Stimulated activated CD8-positive, alpha-beta memory T cell treated with anti-CD3 and anti-CD28 coated beads, Interleukin-2, amount 100 ng/mL, for 1 hour (primary cell): ENCODE measurements at places on chromosomes 3 and 15.

DNA sequence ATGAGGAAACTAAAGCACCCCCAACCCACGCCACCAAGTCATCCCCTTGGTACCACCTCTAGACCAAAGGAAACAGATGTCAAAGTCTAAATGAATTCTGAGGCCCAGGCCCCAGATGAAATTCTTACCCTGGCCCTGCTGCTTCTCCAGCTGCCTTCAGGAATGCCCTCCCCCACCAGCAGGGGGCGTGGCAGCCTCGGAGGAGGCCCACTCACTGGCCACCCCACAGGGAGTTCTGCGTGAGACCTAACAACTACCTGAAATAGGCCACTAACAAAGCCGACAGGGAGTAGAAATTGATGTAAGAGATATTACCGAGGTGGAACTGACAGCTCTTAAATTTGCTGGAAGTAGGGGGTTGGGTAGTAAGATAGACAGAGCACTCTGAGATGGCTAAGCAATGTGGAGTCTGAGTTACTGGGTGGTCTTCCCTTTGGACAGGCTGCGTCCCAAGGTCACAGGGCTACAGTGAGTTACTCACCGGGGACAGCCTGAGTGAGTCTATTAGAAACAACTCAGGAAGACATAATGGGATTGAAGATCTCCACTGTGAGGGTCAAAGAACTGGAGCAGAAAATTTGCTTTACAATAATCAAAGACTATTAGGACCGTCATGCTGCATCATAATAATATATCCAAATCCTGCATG is 240.7 kb downstream of the SHOX2 start:
- no peak for DNase-seq

- no peak for DNase-seq
Measured at GRCh38 chr3:27423463-27423862, 54.3 kb upstream of the NEK10 start.

DNA sequence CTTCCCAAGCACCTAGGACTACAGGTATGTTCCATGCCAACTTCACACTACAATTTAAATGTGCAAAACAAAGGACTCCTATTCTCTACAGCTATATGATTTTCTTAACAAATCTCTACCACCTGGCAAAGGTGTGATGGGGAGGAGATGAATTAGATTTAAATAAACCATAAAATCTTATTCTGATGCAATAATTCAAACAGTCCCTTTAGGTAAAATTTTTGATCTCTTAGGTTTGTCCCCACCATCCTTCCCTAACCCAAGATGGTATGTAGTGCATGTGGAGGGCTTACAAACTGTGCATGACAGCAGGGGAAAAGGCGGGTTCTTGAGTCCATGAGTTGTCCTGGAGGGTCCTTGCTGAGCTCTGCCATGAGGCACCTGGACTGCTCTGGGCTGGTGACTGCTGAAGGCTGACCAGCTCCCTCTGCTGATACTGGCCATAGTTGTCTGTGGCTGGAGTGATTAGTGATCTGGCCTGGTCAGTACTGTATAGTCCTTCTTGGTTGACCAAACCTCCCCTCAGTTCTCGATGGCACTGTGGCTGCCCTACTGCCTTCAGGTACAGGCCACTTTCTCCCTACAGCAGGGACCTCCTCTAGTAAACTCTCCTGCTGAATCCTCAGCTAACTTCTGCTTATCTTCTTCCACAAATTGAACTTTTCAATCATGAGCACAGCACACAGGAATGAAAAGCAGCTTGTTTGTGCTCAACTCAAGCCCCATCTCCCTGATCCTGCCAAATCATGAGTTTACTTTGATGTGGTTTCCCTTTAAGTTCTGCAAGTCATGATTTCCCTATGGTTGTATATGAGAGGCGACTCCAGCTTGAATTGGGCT is 30.1 kb downstream of the CFAP161 start:
- no peak for DNase-seq

DNA sequence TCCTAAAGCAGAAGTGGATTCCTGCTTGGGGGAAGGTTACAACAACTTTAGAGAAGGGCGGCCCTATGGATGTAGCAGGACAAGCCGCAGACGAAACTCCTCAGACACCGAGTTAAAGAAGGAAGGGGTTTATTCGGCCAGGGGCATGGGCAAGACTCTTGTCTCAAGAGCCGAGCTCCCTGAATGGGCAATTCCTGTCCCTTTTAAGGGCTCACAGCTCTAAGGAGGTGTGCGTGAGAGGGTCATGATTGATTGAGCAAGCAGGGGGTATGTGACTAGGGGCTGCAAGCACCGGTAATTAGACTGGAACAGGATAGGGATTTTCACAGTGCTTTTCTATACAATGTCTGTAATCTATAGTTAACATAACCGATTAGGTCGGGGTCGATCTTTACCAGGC is 879 bp upstream of the PDHB start:
- no peak for DNase-seq

DNA sequence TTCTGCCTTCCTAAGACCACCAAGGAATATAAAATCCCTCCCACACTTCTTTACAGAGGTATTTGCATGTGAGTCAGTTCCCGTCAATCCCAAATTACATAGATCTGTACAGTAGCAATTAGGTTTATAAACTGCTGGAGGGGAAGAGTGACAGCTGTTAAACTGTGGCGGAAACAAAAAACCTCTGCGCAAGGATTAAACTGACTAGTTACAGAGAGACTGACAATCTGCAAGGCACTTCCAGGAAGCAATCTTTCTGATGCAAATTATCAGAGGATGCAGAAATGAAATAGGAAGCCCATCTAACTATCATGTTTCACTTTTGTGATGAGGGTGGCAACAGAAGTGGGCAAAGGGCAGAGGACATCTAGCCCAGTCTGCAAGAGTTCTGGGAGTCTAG is 150.4 kb downstream of the RTP4 start:
- no peak for DNase-seq

- no peak for DNase-seq
Measured at GRCh38 chr3:59135096-59135495, 85.3 kb upstream of the CFAP20DC start.

- DNase-seq, result no peak
Measured at GRCh38 chr3:157104928-157105652, 54.9 kb downstream of the CCNL1 start.

- DNase-seq, result no peak
Measured at GRCh38 chr15:67148196-67148701, 82.8 kb downstream of the SMAD3 start.

DNA sequence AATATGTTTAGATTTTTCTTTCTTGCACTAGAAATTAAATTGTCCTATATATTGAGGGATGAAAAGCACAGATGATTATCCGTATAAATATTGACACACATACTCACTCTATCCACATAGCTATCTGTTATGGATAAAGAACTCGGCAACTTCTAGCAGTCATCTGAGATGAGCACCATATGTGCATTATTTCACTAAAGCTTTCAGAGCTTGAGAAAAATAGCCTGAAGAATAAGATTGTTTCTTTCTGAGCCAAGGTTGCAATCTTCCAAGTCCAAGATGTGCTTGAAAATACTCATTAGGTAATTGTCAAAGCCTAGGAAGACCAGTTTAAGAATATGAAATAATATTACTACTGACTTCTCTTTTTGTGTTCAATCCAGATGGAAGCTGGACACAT is 40.5 kb downstream of the COL8A1 start:
- no peak for DNase-seq

GRCh38 chr3:44968447-44968858 is 7.5 kb downstream of the ZDHHC3 start:
- no peak for DNase-seq

GRCh38 chr15:90881978-90882721 is 2.2 kb upstream of the FES start:
- DNase-seq, result no peak

GRCh38 chr3:16670191-16670590 is 65.0 kb upstream of the DAZL start:
- no peak for DNase-seq

DNA sequence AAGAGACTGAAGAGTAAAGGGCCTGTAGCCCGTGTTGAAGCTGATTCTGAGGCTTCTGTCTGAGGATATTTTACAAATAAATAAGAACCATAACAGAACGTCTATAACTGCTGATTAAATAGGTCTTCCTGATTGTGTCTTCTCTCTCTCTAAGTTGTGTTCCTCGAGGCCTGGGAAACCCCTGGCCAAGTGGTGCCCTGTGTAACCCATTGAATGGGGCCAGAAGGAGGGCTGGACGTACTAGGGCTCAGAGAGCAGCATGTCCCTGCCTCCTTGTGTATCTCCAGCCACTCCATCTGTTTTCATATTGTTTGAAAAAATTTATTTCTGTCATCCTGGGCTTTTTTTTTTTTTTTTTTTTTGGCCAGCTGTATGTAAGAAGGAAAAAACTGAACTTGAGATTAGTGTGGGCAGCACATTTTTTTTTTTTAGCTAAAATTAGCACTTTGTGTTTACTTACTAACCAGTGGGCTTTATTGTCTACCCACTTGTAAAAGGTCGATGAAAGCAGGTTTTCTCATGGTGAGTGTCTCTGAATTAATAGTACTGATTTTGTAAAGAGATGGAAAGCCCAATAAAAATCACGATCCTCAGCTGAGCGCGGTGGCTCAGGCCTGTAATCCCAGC is 10.7 kb downstream of the DHX30 start:
- DNase-seq, result no peak

- DNase-seq, result no peak
Measured at GRCh38 chr3:23810343-23811184, 4.8 kb downstream of the UBE2E1 start.

DNA sequence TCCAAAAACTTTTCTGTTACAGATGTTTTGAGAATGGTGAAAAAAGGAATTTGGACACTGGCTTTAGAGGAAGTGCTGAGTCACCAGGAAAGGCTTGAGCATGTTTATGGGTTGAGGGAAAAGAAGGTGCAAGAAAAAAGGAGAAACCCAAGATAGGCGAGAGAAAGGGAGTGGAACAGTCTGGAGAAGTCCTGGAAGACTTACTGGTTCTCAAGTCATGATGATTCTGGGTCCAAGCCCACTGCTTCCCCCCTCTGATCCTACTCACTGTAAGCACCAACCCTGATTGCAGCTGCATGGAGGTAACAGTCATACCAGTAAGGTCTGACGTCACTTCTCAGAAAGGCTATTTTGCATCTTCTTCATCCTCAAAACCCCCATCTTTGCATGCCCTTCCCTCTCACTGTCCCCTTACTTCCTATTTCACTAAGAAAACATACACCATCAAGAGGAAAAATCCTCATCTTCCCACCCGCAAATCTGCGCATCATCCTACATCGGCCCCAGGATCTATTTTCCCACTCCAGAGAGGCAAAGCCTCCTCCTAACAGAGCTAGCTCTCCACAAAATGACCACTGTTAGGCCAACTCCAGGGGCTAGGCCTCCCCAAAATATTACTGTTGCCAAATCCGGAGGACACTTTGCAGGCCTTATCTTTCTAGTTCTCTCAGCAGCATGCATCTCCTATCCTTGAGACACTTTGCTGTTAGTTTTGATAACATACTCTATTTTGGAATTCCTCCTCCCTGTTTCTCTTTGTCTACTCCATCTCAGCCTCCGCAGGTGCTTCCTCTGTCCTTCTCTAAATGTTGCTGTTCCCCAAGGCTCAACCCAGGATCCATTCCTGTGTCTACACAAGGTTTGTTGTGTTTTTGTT is 3.2 kb upstream of the ATP13A3 start:
- DNase-seq, result no peak

GRCh38 chr3:144900366-144900765 is 928.7 kb downstream of the DIPK2A start:
- DNase-seq, result no peak

DNA sequence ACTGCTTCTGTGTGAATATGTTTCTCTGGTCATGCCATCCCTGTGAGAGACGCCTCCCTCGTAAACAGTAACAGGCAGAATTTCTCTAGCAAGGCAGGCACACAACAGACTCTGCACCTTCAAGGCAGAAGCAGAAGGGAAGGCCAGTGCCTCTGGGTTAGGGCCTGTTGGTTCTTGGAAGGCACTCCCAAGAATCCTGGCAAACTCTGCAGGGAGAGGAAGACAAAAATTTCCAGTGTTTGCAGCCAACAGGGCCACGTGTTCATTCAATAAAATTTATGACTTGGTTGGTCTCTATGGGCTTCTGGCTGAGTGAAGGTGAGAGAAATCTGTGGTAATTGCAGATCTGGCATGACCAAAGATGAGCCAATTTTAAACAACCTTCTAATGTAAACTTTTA is 39.3 kb downstream of the NFKBIZ start:
- no peak for DNase-seq

- no peak for DNase-seq
Measured at GRCh38 chr3:48437812-48438211, 2.1 kb downstream of the CCDC51 start.

DNA sequence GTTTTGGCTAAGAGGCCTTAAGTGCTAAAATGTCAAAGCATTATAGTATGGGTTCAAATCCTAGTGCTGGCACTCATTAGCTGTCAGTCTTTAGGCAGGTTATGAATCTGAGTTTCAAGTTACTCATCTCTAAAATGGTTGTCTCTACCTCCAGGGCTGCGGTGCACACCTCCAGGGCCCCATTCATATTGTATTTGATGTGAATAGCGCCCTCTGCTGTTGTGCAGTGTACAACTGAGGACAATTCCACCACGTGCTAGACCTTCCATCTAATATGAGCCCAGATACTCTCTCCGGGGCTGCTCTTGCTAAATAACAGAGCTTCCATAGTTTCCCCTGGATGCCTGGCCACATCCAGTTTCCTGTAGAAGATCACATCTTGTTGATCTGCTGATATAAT is 54.3 kb downstream of the OXNAD1 start:
- DNase-seq, result peak; percentile 57

- no peak for DNase-seq
Measured at GRCh38 chr3:114582929-114583328, 289.1 kb downstream of the TIGIT start.

DNA sequence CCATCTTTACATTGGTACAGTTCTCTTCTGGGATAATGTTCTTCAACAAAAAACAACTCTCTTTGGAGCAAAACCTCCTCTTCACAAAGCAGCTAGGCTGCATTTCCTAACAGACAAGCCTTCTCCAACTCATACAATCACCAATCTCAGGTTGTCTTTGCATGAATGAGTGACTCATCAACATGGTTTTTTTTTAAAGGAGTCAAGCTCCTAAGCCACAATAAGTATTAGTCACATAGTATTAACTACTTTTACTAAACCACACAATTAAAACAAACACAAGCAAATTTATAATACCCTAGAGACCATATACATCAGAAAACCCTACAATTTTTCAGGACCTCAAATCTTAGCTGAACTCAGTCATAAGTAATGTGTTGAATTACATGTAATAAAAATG is 137.4 kb downstream of the TBC1D5 start:
- DNase-seq, result no peak

DNA sequence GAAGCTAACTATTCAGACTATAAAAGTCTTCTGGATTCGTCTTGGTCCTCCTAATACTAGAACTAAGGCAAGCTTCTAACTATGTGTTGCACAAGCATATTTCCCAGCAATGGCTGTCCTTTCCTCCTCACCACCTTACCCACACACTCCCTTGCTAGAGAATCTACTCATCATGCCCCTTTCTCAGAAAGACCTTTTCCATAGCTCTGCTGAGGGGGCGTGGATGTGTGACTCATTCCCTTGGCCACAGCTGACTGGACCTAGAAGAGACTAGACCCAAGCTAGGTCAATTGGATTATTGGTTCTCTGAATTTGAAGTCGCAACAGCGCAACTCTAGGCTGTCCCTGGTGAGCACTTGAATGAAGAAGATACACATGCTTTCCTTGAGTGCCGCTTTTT is 47.1 kb downstream of the ERC2 start:
- no peak for DNase-seq

GRCh38 chr3:16392717-16393116 is 120.8 kb downstream of the RFTN1 start:
- DNase-seq, result no peak

GRCh38 chr15:92801774-92802464 is 98.2 kb upstream of the CHD2 start:
- no peak for DNase-seq

- no peak for DNase-seq
Measured at GRCh38 chr3:72287956-72288355, 503.0 kb upstream of the PROK2 start.
